Stimulated activated naive CD4-positive, alpha-beta T cell treated with Interleukin-2 at 50 U/mL for 16 hours (primary cell): ENCODE measurements at places on chromosomes 7 and 10.

- DNase-seq, result no peak
Observed at GRCh38 chr10:125779403-125780327, 4.0 kb upstream of the MMP21 start.

GRCh38 chr7:79282882-79283602 lies 170.4 kb downstream of the MAGI2 start:
- no peak for DNase-seq

- no peak for DNase-seq
Observed at GRCh38 chr7:1700086-1700485, 30.0 kb downstream of the ELFN1 start.

GRCh38 chr10:128929131-128929530 lies 537.9 kb upstream of the MGMT start:
- DNase-seq, result no peak

- no peak for DNase-seq
Observed at GRCh38 chr7:1083729-1084657, 3.9 kb upstream of the GPER1 start.
